ENCODE measurements at places on chromosomes 7 and 10.

DNA sequence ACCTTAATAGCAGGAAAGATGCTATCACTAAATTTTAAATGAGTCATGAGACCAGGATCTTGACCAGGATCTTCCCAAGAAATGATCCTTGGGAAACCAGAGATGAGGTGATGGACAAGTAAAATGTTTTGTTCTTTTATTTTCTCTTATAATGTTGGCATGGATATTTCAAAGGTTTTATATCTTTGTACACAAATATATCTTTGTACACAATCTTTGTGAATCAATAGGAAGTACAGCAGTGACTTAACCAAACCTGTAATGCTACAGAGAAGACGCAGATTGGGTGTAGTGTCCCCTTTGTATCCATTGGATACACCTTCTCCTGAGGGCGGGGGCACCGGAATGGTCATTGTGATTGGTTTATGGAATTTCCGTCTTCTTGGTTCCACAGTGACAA lies 180.1 kb upstream of the CCDC6 start:
- DNase-seq = no peak

DNA sequence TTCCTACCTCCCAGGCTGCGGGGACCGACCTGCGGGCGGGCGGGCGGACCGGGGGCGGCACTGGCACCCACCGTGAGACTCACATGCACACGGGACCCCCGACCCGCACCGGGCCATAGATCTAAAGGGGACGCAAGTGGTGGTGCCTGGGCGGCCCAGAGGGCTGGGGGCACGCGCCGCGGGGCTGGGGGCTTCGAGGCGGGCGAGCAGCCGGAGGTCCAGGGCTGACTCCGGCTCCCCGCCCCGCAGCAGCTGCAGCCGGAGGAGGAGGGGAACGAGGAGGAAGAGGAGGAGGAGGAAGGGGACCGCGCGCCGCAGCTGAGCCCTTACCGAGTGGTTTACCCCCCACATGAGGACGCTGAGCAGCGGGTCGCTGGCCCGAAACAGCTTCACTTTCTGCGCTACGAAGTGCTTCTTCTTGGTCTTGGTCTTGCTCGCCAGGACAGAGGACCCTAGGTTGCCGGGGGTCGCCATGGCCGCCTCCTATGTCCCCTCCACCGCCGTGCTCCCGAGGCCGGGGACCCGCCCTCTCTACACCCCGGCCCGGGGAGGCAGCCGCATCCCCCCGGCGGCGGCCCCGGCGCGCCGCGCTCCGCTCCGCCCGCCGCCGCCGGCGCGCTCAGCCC lies 412 bp downstream of the PIP4K2A start:
- no peak for DNase-seq

DNA sequence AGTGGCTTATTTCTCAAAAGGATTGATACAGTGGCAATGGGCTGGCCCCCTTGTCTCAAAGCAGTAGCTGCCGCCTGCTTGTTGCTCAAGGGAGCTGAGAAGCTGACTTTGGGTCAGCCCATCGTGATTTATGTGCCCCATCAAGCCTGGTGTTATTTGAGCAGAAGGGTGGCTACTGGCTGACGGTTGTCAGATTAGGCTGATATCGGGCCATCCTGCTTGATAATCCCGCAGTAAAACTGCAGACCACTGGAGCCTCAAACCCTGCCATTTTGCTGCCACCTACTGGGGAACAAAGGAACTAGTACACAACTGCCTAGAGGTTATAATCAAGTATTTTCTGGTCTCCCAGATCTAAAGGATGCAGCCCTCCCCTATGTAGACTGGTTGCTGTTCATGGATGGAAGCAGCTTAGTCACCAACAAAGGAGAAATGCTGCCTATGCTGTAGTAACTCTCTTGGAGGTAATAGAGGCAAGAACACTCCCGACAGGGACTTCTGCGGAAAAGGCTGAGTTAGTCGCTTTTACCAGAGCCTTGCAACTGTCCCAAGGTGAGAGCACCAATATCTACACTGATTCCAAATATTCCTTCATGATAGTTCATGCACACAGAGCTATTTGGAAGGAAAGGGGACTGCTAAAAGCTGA lies 65.9 kb upstream of the ZNF92 start:
- DNase-seq = peak; percentile 58

- DNase-seq = no peak
Observed at GRCh38 chr10:33817605-33818004, 483.1 kb upstream of the NRP1 start.

- no peak for DNase-seq
Observed at GRCh38 chr10:115659616-115660015, 566.5 kb downstream of the ATRNL1 start.

- DNase-seq = no peak
Observed at GRCh38 chr10:61541960-61542359, 88.8 kb upstream of the TMEM26 start.

DNA sequence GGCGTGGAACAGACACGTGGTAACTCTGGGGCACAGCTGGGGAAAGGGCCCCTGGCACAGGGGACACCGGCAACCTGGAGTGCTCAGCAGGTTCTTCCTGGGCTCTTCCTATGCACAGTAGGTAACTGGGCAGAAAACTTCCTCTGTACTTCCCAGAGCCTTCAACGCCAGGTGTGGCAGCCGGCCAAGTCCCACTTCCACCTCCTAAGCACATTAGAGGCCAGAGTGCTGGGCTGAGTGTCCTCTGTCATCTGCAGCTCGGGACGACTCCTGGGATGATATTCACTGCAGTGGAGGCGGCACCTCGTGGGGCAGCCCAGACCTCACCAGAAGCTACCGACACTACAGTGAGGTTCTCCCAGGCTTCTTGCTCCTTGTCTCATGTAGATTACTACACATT lies 114.5 kb downstream of the LARP4B start:
- no peak for DNase-seq

- no peak for DNase-seq
Observed at GRCh38 chr10:74078037-74078436, 72.6 kb downstream of the AP3M1 start.

- no peak for DNase-seq
Observed at GRCh38 chr7:108419961-108420908, 36.0 kb downstream of the NRCAM start.

- DNase-seq = no peak
Observed at GRCh38 chr10:110410329-110411046, 87.2 kb upstream of the DUSP5 start.

GRCh38 chr7:151246851-151247580 lies 1.5 kb downstream of the SMARCD3 start:
- no peak for DNase-seq

GRCh38 chr7:1169409-1170368 lies 9.7 kb upstream of the ZFAND2A start:
- DNase-seq = peak; percentile 90

- DNase-seq = peak; percentile 39
Observed at GRCh38 chr10:61286686-61287085, 166.5 kb downstream of the TMEM26 start.

DNA sequence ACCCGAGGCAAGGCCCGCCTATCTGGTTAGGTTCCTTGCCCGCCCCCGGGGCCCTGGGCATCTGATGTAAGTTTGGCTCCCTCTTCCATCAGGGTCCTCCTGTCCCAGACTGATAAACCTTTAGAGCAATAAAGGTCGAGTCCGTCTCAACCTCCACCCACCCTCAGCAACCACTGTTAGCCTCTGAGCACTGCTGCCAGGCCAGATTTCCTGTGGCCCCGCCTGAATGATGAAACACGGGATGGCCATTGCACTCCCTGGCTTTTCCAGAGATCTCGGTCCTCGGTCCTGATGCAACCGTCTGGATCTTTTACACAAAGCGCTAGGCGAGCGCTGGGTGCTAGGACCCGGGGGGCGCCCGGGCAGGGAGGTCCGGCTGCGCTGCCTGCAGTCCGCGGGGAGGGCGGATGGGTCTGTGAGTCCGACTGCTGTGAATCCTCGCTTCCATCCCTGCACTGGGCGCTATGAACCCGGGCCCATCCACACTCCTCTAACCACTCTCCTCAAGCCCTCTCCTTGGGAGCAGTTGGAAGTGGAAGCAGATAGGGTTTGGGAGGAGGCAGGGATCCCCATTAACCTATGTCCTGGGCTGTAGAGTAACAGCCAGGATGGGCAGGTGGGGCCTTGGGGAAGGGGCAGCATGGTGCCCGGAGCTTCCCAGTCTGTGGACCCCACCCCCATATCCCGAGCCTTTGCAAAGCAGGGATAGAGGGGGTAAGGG lies 875 bp upstream of the DDIT4 start:
- DNase-seq = peak; percentile 73
